ENCODE measurements at places on chromosomes 3 and 15.
A peak's percentile ranks its signal among the peaks of the same experiment; 100 is the strongest.

GRCh38 chr15:43880406-43881194 is 53.8 kb downstream of the WDR76 start:
- DNase-seq, result no peak

DNA sequence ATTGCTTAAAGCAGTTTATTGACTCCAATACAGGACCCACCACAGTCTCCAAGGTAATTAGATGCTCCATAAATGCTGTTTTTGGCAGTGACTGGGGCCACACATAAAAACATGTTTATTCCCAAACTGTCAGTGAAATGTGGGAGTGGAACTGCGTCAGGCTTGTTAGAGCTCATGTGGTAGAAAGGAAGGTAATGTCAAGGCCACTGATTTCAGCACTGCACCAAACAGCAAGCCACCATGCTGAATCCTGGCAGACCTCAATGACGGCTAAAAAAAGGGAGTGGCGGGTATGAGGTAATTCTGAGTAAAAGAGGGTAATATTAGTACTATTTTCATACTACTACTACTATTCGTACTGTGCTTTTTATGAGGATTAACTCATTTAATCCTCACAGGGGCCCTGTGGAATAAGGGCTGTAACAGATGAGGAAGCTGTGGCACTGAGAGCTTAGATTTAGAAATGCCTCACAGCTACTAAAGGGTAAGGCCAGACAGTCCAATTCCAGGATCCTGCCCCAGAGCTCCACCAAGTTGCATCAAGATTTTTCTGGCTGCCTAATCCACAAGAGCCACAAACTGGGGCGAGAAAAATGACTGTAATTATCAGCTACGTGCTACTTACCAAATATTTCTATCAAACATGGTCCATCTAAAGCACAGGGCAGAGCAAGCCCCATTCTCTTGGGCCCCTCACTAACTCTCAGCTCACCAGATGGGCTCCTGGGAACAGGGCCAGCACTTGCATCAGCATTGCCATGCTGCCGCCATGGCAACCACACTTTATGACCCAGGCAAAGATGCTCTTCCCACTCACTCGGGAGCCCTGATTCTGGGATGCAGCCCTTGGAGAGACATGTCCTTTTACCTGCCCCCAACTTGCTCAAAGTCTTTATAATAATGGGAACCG is 83.6 kb upstream of the SPATA12 start:
- DNase-seq, result no peak

DNA sequence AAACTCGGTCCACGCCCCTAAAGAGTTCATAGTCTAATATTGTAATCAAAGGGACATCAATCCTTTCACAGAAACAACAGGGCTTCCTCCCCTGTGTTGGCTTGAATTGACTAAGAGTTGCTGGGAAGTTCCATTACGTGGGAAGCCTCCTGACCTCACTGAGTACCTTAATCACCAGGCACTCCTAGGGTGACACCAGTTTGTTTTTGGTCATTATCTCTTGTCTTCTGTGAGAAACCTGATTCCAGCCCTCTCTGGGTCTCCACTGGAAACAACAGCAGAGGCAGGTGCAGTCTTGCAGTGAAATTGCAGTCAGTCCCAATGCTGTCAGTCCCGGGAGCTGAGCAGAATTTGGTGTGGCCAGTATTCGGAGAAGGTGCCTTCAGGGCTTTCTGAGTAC is 55.4 kb downstream of the BOC start:
- DNase-seq, result no peak

DNA sequence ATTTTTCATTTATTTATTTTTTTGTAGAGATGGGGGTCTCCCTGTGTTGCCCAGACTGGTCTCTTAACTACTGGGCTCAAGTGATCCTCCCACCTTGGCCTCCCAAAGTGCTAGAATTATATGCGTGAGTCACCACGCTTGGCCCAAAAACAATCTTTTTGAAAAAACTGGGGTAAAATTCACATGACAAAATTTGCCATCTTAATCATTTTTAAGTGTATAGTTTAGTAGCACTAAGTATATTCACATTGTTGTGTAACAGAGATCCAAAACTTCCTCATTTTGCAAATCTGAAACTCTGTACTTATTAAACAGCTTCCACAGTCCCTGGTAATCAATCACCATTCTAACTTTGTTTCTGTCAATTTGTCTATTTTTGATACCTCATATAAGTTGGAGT is 5.2 kb downstream of the SNX1 start:
- DNase-seq, result no peak

GRCh38 chr3:181464033-181464694 is 247.6 kb upstream of the SOX2 start:
- no peak for DNase-seq

DNA sequence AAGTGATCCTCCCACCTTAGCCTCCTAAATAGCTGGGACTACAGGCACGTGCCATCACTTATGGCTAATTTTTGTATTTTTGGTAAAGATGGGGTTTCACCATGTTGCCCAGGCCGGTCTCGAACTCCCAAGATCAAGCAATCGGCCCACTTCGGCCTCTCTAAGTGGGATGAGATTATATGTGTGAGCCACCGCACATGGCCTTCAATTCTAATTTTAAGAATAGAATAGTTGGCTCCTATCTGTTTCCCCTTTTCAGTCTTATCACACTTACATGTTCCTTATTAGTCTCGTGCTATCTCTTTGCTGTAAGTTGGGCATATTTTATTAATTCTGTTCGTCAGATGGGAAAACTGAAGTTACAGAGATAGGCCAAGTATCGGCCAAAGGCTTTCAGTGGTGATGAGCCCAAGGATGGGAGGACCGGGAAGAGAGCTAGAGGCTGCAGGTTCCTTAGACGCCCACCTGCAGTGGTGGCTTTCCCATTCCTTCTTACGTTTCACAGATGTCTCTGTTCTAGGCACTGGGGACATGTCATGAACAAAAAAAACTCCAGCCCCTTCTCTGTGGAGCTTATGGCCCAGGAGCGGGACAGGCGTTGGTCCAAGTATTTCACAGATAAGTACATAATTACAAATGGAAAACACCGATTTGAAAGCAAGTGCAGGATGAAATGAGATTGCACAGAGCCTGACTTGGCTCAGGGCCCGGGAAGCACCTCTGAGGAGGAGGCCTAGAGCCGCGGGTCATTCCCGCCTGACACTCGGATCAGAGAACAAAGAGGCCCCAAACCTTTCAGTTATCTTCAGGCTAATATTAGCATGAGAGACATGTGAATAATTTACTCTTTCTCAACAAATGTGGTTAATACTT is 91.1 kb upstream of the KLF13 start:
- peak; percentile 58 for DNase-seq

- DNase-seq, result no peak
Measured at GRCh38 chr3:26307192-26307591, 315.4 kb upstream of the LRRC3B start.

DNA sequence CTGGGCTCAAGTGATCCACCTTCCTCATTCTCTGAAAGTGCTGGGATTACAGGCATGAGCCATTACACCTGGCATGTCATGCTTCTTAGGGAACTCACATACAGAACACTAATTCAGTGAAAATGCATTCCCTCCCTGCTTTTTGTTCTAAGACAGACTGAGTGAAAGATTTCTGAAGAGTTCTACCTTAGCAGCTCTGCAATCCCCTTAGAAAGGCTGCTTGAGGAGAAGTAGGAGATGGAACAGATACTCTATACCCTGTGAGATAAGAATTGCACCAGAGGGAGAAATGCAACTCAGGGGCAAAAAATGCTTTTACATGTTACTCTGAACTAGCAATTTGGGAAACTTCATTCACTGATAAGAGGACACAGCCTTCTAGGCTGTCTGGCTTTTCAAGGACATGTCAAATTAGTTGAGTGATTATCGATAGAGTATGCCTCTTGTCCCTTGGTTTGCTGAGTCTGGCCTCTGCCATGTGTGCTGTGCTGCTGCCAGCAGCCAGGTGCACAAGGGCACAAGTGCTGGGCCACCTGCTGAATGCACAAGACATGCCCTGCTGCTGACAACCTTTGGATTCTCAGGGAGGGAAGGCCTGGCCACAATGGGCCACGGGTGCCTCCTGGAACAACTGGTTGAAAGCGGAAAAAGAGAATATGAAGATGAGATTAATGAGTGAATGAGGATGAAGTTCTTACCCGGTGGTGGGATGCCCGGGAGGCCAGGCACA is 17.8 kb downstream of the UQCC5 start:
- DNase-seq, result no peak

GRCh38 chr15:65835447-65835846 is 33.8 kb upstream of the RAB11A start:
- no peak for DNase-seq
